Nucleus accumbens (tissue), 56 donors: ENCODE measurements at places on chromosomes 11 and 22.

DNA sequence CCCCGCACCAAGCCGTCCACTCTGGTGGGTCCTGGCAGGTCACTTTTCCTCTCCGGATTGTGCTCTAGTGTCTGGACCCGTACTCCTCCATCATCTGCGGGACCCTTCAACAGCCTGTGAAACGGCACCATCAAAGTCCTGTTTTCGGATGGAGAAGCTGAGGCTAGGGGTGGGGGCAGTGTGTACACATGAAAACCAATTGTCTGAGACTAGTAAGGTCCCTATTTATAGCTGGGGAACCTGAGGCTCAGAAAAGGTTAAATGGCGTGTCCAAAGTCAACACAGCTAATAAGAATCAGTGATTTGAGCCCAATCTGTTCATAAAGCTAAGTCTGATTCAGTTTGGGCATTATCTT lies 668 bp upstream of the LRRC32 start:
- DNase-seq, result no peak

GRCh38 chr11:85844439-85845123 lies 10.6 kb upstream of the CCDC83 start:
- DNase-seq, result no peak

GRCh38 chr22:46614025-46614931 lies 5.9 kb upstream of the GRAMD4 start:
- DNase-seq, result no peak

DNA sequence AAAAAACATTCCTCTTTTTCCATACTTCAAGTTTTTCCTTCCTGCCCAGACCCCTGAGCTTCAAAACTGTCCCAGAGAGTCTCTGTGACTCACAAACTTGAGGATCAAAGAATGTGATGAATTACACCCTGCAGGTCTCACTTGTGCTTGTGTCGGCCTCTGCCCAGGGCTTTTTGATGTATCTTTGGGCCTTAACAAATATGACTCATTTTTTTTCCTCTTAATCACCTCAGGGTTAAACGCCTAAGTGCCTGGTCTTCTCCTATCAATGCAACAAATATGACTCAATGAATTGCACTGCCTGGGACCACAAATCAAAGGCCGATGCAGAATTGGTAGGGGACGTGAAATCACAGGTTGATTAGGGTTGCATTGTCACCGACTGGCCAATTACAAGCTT lies 267.7 kb downstream of the LARGE1 start:
- DNase-seq, result no peak

- no peak for DNase-seq
Measured at GRCh38 chr11:111272420-111272819, 25.9 kb upstream of the POU2AF3 start.

DNA sequence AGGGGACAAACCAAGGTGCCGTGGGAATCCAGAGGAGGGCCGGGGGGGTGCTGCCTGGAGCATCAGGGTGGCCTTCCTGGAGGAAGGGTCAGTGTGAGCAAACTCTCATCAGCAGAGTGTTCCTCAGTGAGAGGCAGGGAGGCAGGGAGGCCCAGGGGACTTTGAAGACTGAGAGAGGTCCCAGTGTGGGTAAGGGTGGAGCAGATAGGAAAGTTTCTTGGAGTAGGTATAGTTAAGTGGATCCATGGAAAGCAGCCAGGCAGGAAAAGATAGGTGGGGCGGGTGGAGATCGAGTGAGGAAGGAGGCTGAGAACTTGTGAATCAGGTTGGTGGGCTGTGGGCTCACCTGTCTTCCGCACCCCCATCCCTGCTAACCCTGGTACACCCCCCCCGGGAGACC lies 9.3 kb downstream of the UPK3A start:
- DNase-seq, result no peak

GRCh38 chr11:23112987-23113886 lies 253.0 kb upstream of the CCDC179 start:
- DNase-seq, result no peak

GRCh38 chr11:101960231-101960630 lies 43.9 kb upstream of the ANGPTL5 start:
- no peak for DNase-seq

DNA sequence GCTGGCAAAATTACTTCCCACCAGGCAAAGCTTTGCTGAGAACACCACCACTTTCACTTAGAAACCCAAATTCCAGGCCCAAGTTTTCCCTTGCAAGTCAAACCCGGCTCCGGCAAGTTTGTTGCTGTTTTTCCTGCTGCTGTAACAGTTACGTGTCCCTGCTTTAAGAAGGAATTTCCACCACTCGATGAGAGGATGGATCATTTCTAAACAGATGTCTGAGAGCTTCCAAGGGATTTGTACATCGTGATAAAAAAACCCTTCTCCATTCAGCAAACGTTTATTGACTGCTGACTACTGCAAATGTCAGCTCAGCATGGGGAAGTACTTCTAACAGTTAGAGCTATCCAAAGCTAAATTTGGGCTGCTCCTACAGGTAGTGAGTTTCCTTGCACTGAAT lies 19.7 kb downstream of the P2RX3 start:
- DNase-seq, result no peak

DNA sequence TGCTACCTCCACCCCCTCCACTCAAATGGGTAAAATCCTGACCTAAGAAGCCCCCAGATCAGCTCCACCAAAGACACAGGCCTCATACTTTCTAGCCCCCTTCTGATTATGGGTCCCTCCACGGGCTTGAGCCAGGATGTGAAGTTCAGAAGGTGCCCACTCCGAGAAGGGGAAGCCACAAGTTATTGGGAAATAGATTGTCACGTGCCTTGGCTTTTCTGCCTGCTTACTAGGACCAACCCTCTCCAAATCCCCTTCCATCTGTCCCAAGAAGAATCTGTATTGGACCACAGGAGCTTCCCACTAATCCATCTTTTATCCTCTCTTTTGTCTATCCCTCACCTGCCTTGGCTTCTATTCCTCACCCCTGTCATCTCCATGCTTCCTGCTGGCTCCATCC lies 3.0 kb upstream of the NRGN start:
- DNase-seq, result no peak

DNA sequence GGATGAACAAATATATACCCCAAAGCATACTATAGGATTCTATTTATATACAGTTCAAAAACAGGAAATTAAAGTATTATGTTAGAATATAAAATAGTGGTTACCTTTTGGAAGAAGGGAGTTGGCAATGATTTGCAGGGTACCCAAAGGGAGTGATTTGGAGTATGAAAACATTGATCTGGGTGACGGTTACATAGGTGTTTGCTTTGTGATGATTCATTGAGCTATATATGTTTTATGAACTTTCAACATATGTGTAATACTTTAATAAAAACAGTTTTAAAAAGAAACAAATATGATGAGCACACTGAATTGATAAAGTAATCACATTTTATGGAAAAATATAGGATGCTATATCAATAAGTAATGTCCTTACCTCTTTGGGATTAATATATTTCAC lies 36.0 kb downstream of the C11orf65 start:
- no peak for DNase-seq

DNA sequence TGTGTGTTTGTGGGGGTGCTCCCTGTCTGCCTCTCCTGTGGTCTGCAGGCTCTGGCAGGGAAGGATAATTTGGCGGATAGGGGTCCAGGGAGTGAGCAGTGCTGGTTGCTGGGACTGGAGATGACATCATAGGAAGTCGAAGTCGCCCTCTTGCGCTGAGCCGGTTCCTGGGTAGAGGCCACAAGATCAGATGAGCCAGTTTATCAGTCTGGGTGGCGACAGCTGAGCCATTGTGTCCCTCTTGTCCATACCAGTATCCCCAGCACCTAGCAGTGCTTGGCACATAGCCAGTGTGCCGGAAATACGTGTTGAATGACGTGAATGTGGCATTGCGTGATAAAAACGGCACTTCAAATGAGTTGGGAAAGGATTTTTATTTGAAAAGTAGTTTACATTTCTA lies 9.8 kb downstream of the APOL5 start:
- no peak for DNase-seq

DNA sequence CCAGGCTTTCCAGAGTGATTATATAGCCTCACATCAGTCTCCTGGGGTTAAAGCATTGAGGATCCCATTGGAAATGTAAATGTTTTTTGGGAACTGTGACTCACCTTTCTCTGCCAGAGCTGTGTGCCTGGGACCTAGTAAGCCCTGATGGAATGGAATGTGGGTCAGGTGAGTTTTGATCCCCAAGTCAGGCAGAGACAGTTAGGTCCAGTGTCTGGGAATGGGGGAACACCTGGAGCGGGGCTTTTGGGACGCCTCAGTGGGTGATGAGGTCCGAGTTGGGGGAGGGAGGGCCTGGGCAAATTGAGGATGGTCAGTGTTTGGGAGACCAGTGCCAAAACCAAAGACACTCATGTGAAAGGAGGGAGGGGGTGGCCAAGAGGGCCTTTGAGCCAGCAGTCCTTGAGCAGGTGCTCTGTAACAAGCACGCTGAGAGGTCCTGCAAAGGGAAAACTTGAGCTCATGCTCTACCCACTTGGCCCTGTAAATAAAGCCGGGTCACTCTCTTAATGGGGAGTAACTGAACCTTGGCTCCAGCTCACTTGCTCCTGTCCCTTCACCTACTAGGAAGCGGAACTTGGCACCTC lies 104.7 kb downstream of the NAV2 start:
- no peak for DNase-seq

- no peak for DNase-seq
Measured at GRCh38 chr22:27610863-27611786, 190.4 kb downstream of the MN1 start.

DNA sequence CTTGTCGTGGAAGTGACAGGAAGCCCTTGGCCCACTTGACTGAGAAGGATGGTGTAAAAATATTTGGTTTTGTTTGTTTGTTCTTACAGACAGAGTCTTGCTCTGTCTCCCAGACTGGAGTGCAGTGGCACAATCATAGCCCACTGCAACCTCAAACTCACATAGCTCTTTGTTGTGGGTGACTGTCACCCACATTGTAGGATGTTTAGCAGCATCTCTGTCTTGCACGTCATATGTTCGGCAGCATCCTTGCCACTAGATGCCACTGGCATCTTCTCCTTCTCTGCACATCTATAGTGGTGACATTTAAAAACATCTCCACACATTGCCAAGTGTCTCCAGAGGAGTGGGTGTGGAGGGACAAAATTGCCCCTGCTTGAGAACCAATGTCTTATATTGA lies 56.8 kb downstream of the PRR5L start:
- no peak for DNase-seq

DNA sequence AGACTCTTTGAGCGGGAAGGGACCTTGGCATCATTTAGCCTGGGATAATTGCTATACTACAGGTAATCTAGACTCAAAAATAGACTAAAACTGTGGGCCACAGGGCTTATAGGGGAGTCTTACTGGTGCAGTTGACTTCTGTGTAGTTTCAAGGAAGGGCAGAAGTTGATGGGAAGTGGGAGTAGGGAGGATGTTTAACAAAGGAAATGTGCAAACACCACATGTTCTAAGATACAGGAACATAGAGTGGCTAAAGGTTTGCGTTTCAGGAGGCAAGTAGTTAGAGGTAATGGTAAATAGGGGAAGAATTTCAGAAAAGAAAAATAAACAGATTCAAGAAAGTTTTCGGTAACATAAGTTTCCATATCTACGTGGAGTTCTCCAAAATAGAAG lies 14.4 kb upstream of the SORL1 start:
- DNase-seq, result no peak

DNA sequence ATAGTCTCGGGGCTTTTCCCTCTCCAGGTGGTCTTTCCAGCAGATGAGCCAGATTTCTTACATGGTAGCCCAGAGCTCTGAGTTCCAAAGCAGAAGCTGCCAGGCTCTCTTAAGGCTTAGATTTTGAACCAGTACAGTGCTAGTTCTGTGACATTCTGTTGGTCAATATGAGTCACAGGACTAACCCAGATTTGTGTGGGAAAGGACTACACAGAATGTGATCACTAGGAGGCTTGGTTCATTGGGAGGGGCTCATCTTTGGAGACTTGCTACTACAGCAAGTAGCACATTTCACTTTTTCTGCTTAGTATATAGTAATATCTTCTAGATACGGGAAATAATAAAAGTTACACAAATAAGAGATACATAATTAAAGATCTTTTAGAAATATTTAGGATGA lies 24.1 kb downstream of the RNF214 start:
- no peak for DNase-seq

GRCh38 chr11:119006656-119007055 lies 8.7 kb downstream of the CENATAC start:
- DNase-seq, result no peak

DNA sequence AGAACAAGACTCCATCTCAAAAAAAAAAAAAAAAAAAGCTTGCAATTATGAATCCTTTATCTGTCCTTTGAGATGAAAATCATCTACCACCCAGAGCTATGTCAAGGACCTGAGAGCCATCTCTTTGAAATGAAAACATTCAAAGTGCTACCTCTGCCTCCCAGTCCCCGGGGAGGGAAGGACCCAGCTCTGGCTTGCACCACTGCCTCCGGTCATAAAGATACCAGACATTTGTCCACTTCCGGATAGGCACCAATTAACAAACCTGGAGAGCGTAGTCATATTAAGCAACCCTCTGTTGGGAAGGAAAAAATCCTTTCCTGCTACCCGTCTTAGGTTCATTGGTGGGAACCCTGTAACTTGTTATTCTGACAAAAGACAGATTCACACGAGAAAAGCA lies 98.6 kb downstream of the ARHGAP8 start:
- DNase-seq, result no peak

GRCh38 chr11:67628710-67629385 lies 889 bp downstream of the NUDT8 start:
- no peak for DNase-seq

- no peak for DNase-seq
Measured at GRCh38 chr11:100800202-100800601, 113.1 kb downstream of the ARHGAP42 start.

GRCh38 chr22:46077669-46078099 lies 72.6 kb upstream of the PPARA start:
- DNase-seq, result no peak

- DNase-seq, result no peak
Measured at GRCh38 chr22:48393041-48393370, 1434.7 kb downstream of the BRD1 start.

GRCh38 chr11:7268758-7269157 lies 17.1 kb downstream of the SYT9 start:
- DNase-seq, result no peak

GRCh38 chr11:61352038-61352437 lies 9.6 kb downstream of the CYB561A3 start:
- DNase-seq, result no peak

DNA sequence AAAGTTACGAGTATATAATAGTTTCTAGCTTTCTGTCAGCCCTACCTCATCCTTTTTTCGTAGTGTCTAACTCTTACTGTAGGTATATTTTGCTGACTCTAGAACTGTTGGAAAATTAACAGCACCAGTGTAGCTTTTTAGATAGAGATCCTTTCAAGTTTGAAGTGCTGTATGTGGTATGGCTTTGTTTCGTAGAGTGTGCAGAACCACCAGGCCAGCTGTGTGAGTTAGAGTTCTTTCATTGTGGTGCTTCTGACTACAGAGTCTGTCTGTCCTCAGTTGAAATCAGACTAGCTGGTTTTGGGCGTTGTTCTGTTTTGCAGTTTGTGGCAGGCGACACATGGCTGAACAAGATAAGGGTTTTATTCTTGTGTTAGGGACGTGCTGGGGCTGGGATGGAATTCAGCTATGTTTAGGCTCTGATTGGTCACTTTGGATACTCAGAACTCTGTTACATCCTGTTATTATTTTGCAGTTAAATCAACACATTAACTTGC lies 3.2 kb downstream of the ARHGEF12 start:
- DNase-seq, result peak; percentile 20
